ENCODE measurements at places on chromosomes 13 and 19. TPM values are rescaled to one million over a fixed set of nuclear protein-coding genes. Genes with fewer than 3 reads are reported as not detected.
A peak's percentile ranks its signal among the peaks of the same experiment; 100 is the strongest.

DNA sequence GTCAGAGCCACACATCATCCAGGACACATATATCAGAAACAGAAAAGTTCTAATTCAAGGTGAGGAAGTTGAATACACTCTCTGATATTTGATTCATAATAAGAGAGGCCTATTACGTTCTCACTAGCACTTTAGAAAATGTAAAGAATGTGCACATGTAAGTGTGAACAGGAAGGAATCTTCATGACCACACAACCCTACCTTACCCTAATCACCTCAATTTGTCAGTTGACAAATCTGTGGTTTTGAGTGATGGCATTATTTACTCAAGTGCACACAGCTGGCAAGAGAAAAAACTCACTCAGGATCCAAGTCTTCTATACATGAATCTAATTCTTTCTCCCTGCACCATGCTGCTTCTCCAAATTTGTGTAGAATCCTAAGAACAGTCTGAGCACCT lies 445.8 kb downstream of the SUCLA2 start:
- DNase-seq: no peak

GRCh38 chr13:99269627-99270241 lies 11.6 kb upstream of the GPR18 start:
- DNase-seq: no peak

GRCh38 chr19:45881909-45882528 lies 3.9 kb downstream of the IRF2BP1 start:
- DNase-seq: no peak

- DNase-seq: peak; percentile 81
Measured at GRCh38 chr19:44757057-44757734, 8.7 kb downstream of the BCL3 start.

DNA sequence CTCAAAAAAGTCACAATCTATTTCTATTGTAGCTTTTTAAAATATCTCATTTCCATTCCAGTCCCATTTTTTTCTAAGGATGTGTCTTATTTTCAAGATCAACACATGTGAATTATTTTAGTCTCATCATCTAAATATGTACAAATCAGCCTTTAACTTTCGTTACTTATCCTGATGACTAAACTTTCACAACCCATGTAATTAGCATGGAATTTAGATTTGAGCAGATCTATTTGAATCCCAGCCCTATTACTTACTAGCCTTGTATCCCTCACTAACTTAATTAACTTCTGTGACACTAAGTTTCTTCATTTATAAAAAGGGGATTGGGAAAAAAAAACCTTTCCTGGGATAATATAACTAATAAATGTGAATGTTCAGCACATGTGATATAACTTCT lies 81.1 kb downstream of the UFM1 start:
- DNase-seq: no peak

METTL21C gene
- total RNA-seq: not detected

DNA sequence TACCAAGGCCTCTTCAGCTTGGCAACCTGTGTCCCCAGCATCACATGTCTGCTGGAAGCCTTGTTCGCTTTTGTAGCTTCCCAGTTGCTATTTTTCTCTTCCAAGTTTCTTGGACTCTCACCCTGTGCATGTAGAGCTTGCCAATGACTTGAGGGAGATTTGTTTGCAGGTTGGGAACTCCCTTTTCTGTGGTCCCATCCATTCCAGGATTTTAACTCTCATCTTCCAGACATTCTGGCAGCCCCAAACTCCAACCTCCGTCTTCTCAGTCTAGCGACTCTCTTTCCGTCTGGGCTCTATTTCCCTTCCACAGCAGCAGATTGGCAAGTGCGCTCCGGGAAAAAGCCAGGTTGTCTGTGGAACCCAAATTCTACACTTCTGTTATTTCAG lies 9.0 kb downstream of the PLAUR start:
- DNase-seq: no peak

DNA sequence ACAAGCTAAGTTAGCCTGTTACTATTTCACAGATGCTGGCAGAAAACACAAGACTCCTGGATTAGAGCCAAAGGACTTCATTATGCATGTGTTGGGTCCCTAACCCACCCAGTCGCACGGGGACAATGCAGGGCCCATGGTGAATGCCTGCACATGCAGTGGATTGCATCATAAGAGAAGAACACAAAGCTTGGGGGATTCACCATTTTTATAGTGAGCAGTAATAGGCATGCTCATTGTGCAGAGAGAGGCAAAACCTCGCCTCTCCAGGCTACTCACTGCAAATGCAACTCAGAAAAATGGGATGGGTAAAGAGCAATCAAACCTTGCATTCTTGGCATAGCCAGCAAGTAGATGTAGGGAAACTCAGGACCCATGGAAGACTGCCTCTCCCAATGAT lies 115.8 kb downstream of the DIAPH3 start:
- DNase-seq: no peak

- no peak for DNase-seq
Measured at GRCh38 chr13:39417643-39418042, 185.3 kb downstream of the LHFPL6 start.

- no peak for DNase-seq
Measured at GRCh38 chr13:47869776-47870175, 131.3 kb downstream of the SUCLA2 start.

DNA sequence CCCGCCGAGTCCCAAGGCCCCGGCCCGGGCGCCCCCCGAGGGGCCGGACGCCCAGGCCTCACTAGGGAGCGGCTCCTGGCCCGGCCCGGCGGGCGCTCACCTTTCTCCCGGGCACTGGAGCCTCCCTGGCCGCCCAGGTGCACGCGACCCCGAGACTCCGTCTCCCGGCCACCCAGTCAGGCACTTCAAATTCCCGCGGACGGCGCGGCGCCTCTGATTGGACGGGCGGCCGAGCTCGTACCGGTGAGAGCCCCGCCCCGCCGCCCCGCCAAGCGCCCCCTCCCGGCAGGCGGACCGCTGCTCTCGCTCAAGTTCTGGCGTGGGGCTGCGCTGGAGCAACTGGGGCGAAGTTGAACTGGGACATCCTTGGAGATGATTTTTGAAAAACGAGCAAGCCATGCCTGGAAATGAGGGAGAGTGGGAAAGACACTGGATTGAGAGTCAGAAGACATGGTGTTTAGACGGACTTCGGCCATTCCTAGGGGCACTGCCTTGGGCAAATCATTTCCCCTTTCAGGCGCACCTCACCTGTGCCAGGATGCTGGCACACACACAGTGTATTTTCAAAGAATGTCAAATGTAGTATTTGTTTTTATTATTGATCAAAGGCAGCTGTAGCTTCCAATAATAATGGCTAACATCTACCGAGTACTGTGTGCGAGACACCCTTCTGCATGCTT lies 485.3 kb downstream of the UQCRFS1 start:
- no peak for DNase-seq

PRODH2 gene
- not detected for total RNA-seq

ZGLP1 gene
- 0.74 TPM for total RNA-seq

DNA sequence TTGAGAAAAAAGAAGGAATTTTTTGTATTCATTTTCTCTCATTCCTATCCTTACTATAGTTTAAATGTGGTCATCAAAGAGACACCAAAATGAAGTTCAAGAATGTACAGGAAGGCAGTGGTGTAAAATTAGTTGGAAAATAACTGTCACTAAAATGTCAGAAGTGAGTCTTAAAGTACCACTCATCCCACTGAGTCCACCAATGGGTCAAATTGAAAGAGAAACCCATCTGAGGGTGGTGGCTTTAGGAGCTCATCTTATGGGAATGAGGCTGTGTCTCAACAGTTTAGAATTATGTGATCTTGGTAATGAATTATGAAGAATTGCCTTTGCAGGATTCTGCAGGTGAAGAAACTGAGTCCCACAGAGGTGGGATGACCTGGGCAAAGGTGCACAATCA lies 403.5 kb downstream of the FGF9 start:
- no peak for DNase-seq
